Activated CD4-positive, alpha-beta T cell treated with anti-CD3 and anti-CD28 coated beads, Interleukin-2, amount 50 U/mL, for 4 hours (primary cell): ENCODE measurements at places on chromosomes 2 and 18.

DNA sequence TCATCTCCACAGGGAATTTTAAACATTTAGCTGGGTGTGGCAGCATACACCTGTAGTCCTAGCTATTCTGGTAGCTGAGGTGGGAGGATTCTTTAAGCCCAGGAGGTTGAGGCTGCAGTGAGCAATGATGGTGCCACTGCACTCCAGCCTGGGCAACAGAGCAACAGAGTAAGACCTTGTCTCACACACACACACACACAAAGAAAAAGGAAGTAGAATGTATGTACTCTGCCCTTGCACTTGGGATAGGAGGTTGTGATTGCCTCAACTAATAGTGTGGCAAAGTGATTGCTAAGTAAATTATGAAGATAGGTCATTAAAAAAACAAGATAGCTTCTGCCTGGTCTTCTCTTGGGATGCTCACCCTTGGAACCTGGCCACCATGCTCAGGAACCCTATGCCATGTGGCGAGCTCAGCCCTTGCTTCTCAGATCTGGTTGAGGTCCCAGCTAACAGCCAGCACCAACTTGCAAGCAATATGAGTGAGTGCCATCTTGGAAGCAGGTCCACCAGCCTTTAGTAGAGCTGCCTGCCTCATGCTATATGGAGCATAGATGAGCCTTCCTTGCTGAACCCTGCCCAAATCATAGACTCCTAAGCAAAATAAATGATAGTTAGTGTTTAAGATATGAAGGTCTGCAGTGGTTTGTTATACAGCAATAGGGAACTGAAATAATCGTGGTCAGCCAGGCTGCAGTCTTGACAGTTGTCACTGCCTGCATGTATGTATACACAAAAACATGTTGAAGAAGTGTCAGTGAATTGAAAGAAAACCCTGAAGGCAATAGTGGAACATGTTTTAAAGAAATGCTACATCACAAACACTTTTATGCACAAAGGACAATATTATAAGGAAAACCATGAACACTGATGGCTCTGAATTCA, 30.1 kb upstream of the PNO1 start:
- no peak for DNase-seq

DNA sequence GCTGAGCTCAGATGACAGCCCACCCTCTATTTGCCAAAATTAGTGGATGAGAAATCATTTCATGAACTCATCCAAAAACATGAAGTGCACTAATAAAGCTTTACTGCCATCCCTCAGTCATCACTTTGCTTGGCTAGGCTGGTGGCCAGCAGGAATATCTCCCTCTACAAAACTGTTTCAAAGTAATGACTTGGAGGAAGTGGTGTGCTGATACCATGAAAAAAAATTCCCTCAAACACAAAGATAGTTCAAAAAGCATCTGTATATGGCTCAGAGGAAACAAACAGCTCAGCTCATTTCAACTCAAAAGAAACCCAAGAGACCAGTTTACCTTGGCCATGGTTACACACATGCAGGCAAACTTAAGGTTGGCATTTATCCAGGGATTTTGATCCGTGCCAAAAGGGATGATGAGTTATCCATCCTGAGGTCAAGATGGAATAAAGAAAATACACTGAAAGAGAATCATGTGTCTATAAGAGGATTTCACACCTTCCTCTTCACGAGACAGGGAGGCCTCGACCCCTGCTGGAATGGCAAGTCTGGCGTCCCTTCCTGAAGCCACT, 18.4 kb upstream of the WIPF1 start:
- no peak for DNase-seq

GRCh38 chr2:86360776-86361175, 23.4 kb upstream of the REEP1 start:
- no peak for DNase-seq

GRCh38 chr2:236862526-236862925, 223.2 kb upstream of the COPS8 start:
- DNase-seq, result no peak

GRCh38 chr18:48356151-48356745, 52.9 kb downstream of the ZBTB7C start:
- no peak for DNase-seq

- DNase-seq, result no peak
Observed at GRCh38 chr2:42786561-42787345, 5.6 kb downstream of the HAAO start.

DNA sequence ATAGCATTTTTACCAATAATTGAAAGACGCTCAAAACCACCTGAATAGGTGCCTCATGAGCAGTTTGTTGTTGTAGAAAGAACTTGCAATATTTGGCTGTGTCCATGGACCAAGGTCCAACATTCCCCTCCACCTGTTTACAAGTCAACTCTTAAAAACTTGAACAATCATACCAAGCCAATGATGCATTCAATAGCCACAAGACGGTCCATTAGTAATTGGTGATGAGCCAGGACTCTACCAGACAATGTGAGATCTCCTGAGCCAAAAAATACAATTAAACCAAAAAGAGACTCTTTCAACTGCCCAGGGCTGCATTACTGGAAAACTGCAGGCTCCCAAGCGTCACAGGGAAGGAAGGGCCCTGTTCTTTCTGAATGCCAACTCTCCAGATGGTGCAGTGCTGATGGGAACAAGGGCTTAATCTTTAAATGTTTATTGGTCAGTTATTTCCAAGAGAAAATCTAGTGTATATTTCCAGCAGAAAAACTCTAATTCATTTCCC, 118.8 kb upstream of the EPB41L3 start:
- DNase-seq, result no peak
